NCI-H1105 treated with DMSO at 0.1 percent for 48 hours (cell line): ENCODE measurements at places on chromosomes 12 and 14.

DNA sequence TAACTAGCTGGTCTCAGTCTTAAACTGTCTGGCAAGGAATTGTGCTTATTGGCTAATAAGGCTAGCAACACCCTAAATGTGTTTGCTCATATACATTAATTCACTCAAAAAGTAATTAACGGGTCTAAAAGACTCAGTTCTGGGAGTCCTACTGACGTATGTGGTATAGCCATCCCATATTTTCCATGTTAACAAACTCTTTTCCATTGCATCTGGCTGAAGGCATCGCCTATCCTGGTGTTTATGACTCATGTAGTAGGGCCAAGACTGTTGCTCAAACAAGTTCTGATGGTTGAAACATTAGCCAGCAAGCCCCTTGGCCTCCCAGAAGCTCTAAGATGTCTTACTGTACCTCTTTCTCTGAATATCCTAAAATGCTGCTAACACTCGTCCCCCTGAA lies 98.5 kb downstream of the PHLDA1 start:
- no peak for DNase-seq

DNA sequence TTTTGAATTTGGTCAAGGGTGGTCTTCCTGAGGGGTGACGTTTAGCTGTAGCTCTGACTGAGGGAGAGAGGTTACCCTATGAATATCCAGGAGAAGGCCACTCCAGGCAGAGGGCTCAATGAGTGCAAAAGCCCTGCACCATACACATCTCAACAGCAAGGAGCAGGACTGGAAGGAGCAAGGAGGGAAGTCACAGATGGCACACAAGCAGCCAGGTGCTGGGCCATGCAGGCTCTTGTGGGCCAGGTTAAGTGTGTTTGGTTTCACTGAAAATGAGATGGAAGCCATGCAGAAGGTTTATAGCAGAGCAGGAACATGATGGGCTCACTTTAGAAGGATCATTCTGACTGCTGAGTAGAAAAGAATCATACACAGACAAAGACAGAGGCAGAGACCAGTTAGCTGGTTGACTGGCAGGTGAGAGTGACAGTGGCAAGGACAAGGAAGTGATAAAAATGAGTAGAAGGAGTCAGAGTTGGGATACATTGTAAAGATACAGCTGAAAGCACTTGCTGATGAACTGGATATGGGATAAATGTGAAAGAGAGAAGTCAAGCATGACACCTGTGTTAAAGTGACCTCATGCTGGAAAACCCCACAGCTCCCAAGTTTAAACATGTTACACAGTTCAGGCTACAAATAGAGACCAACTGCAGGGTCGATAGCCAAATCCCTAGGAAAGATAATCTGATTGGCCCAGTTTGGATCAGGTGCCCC lies 81.2 kb downstream of the PRKD1 start:
- DNase-seq = no peak

GRCh38 chr14:24713404-24713803 lies 79.4 kb upstream of the GZMB start:
- DNase-seq = no peak

DNA sequence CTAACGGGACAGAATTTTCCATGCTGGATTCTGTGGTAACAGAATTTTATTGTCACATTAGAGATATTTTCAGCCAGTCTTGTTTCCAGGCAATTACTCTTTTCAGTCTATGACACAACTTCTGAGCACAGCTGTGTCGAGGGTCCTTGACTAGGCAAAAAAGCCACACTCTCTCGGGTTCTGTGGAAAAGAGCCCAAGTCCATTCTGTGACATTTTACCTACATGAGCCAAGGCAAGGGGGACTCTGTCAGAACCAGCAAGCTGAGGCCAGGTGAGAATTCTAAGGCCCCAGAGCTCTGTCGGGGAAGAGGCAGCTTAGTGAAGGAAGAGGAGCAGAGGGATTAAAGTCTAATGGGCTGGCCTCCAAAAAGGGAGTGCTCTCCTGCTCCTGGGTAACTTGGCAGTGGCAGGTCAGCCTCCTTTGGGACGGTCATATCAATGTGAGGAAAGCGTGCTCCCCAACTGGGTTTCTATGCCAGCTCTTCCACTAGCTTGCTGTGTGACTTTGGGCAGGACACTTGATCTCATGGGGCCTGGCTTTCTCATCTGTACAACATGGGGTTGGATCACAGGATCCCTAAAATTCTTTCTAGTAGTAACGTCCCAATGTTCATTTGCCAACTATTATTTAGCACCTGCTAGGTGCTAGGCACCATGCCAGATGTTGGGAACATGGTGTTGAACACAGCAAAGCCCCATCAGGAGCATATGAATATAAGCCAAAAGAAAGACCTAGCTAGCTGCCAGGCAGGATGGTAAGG lies 16.0 kb upstream of the RIC8B start:
- no peak for DNase-seq

- DNase-seq = no peak
Observed at GRCh38 chr14:94379291-94380224, 8.8 kb downstream of the SERPINA1 start.

DNA sequence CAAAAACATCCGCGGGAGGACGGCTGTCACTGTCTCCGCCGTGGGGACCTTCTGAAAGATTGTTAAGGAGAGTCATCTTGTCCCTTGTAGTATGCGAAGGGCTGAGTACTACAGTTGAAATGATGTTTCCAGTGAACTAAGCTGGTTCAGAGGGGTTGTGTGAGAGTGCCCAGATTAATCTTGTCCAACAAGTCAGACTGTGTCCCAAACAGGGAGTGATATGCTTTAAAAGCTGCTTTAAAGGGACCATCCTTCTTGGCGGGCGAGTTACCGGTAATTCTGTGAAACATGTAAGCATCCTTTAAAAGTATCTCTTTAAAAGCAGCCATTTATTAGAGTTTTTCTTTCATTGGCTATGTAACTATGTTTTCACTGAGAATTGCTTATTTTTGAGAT lies 1.1 kb downstream of the WDR20 start:
- no peak for DNase-seq

GRCh38 chr14:73634011-73634833 lies 10.6 kb upstream of the DNAL1 start:
- DNase-seq = peak; percentile 46

DNA sequence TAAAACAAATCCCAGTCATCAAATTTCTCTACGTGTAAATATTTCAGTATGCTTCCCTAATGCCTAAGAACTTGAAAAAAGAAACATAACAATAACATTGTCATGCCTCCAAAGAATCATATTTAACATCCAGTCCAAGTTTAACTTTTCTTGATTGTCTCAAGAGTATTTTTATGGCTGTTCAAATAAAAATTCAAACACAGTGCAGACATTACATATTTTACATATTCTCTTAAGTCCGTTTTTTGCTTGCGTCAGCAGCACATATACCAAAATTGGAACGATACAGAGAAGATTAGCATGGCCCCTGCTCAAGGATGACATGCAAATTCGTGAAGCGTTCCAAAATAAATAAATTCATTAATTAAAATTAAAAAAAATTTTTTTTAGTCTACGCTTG lies 23.3 kb upstream of the EEA1 start:
- DNase-seq = no peak

DNA sequence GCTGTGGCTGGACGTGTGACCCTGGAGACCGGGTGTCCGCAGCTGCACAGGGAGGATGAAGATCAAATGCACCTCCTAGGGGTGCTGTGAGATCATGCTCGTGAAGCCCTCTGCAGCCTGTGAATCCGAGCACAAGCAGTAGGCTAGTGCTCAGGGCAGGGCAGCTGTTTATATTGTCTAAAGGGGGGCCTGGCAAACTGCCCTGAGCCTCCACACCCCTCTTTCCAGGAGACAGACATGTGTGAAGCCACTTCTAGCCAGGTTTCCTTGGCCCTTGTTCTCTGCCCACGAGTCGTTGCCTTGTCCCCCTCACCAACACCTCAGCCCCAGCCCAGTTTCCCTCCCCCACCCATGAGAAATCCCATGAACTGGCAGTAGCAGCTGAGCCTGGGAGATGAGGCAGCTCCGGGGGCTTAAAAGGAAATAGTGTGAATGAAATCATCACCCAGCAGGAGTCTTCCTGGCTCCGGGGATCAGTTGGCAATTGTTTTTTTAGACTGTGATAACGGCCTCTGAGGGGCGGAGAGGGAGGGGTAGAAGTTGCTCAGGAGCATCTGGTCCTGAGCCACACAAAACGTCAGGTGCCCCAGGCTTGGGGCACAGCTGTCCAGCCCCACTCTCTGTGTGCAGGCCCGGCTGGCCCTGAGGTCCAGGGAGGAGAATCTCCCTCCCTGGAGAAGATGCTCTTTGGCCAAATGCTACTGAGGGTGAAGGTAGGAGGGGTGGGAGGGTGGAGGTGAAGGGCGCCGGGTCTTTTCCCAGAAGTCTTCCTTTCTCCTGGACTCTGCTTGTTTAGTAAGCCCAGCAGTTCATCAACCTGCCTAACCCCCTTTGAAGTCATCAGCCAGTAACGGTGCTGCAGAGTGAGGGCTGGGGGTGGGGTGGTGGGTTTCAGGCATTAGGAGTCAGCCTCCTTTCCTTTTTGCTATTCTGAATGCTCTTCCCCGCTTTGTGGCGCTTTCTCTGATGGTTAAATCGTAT lies 4.0 kb downstream of the FGF6 start:
- peak; percentile 19 for DNase-seq

- DNase-seq = no peak
Observed at GRCh38 chr14:73762375-73762822, 48.2 kb upstream of the PNMA1 start.

GRCh38 chr12:58794859-58795258 lies 125.4 kb downstream of the LRIG3 start:
- no peak for DNase-seq

- DNase-seq = no peak
Observed at GRCh38 chr14:35750202-35750904, 58.7 kb downstream of the RALGAPA1 start.

GRCh38 chr14:50062438-50063085 lies 53.8 kb downstream of the VCPKMT start:
- no peak for DNase-seq

DNA sequence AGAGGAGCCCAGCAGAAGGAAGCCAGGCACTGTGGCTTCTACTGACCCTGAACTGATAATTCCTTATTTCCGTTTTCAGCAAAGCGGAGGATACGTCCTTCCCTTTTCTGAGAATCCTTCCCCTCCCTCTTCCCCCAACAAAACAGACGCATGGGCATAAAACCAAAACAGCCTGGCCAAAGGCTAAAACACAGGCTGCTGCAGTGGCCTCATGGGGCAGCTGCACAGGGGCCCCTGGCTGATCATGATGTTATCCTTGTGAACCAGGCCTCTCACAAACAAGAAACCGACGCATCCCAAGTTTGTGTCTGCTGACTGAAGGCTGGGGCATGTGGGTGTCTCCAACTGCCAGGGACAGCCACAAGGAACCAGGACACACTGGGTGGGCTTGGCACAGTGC lies 23.4 kb upstream of the STON2 start:
- DNase-seq = no peak

GRCh38 chr14:94029265-94029664 lies 3.1 kb downstream of the OTUB2 start:
- DNase-seq = no peak

DNA sequence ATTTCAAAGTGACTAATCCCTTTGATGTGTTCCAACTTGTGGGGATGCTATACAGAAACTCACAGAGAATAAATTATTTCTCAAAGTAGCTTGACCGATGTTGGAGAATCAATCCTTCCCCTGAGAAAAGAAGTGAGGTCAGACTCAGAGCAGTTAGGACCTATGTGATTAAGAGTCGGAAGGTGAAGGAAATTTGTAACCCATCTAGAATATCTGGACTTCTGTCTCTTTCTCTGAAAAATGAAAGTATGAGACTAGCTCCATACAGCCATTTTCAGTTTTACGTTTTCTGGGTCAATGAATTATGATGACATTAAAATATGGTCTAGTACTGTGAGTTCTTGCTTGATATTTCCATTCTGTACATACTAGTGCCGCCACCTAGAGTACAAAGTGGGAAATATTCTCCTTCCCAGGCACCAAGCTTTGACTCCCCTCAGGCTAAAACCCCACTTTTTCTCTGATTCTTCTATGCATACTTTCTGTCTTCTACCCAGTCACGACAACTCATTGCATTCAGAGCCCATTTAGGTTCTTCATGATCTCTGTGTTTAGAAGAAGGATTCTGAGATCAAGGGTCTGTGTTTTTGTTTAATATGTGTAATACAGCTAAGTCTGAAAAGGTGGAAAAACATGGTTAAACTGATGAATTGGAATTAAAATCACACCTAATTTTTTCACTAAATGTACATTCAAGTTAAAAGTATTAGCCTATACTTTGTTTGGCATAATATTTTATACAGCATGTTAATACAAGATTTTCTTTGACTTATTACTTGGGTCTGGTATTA lies 6.9 kb upstream of the NTS start:
- DNase-seq = peak; percentile 61

DNA sequence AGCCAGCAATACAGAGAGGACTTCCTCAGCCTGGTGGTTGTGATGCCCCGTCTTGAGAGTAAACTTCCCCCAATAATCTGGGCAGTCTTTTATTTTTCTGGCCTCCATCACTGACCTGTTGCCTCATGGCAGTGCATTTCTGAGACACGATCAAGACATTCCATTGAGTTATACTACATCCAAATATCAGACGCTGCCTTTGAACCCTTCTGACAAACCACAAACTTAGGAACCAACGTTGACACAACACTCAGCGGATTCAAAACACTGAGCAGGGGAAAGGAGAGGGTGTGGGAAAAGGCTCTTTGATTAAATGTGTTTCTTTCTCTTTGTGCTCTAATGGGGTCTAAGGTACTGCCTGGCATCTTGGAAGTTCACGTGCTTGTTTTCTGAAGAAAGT lies 100.7 kb upstream of the TBX5 start:
- no peak for DNase-seq

DNA sequence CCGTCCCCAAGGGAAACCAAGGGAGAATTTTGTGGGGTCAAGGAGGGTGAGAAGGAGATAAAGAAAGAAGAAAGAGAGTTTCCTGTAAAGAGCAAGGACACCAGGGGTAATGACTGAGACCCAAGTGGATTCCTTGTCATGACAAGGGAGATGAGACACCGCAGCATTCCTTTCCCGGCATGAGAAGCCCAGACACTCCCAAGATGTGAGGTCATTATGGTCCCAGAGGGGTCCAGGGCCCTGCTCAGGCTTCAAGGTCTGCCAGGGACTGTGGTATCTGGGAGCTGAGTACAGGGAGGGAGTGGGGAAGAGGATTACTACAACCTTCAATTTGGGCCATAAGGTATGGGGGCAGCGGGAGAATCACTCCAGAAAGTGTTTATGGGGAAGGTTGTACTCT lies 58.1 kb downstream of the SPTB start:
- DNase-seq = no peak

GRCh38 chr12:93315385-93315906 lies 62.3 kb upstream of the NUDT4 start:
- DNase-seq = no peak
